ENCODE measurements at places on chromosomes 16 and 17. TPM values are rescaled to one million over a fixed set of nuclear protein-coding genes. Genes with fewer than 3 reads are reported as not detected.

- no peak for DNase-seq
- H3K4me3 ChIP-seq: no peak overlapping the region
- H3K27ac ChIP-seq: no peak overlapping the region
- no peaks in the 10 kb centered on the region for H3K4me1 ChIP-seq
- H3K36me3 ChIP-seq: no peaks in the 10 kb centered on the region
- H3K27me3 ChIP-seq: no peaks in the 10 kb centered on the region
Measured at GRCh38 chr16:78290395-78290794, 190.9 kb downstream of the WWOX start.

DNA sequence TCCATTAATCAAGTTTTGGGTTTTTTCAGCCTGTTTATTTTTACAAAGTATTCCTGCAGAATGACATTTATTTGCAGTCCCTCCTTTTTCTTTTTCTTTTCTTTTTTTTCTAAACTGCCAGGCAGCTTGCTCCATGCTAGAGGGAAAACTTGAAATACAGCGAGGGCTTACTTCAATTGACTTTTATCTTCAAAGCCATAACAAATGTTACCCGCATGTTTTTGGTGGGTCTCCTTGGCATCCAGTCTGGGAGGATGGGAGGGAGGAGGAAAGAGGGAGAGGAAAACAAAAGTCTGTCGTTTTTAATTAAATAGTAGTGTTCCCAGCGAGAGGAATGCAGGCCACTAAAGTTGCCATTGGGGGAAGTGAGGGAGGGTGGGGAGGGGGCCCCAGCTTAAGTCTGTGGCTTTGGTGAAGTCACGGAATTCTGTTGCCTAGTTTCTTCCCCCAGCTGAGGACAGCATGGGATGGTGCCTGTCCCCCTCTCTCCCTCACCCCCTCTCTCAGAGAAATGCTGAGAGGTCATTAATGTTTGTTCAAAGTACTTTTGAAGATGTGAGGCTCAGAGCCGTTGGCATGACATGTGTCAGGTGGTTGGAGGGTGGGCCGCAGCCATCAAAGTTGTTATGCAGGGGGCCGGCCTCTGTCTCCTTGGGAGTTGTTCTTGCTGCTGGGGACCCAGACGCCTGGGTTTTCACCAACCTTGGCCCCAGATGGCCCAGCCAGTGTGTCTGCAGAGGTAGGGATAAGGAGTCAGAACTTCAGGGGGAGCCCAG is 2.9 kb downstream of the NKD1 start:
- DNase-seq: no peak
- H3K36me3 ChIP-seq: no peaks in the 10 kb centered on the region

- no peak for DNase-seq
- H3K4me1 ChIP-seq: peaks cover 19% of the 10 kb centered on the region
- no peaks in the 10 kb centered on the region for H3K36me3 ChIP-seq
- H3K27me3 ChIP-seq: peaks cover 23% of the 10 kb centered on the region
- no peak overlapping the region for H3K4me3 ChIP-seq
Measured at GRCh38 chr16:177394-177822, 928 bp downstream of the HBA1 start.

The HOXB7 gene
- total RNA-seq: 2.1 TPM

GRCh38 chr17:13541032-13541480 is 60.7 kb downstream of the HS3ST3A1 start:
- no peaks in the 10 kb centered on the region for H3K27me3 ChIP-seq
- H3K4me1 ChIP-seq: no peaks in the 10 kb centered on the region
- DNase-seq: no peak
- no peaks in the 10 kb centered on the region for H3K36me3 ChIP-seq
- H3K27ac ChIP-seq: no peak overlapping the region

GRCh38 chr17:80799538-80800480 is 191.8 kb upstream of the CHMP6 start:
- H3K27ac ChIP-seq: no peak overlapping the region
- peaks cover 4% of the 10 kb centered on the region for H3K36me3 ChIP-seq
- no peaks in the 10 kb centered on the region for H3K27me3 ChIP-seq
- no peak for DNase-seq
- H3K4me1 ChIP-seq: no peaks in the 10 kb centered on the region
- H3K4me3 ChIP-seq: no peak overlapping the region

DNA sequence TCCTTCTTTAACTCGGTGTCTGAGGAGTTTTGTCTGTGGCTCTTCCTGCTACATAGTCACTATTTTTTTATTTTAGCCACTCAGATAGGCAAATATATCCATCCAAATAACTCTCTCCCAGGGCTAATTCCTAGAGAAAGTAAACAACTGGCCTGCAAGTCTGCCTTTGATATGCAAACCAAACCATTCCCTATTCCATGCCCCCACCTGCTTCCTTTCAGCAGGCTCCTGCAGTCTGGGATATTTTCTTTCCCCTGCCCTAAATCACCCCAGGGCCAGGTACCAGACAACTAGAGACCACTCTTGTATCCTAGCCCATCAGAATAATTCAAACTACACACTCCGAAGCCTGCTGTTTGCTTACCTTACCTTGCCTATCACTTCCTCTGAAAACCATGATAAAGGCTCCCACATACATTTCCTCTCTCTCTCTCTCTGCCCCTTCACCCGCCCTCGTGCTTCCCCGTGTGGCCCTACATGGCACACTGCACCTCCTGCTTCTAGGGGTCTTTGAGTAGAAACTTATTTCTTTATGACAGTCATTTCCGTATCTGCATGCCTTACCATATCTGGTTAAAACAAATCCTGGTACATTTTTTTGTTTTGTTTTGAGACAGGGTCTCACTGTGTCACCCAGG is 8.3 kb downstream of the CD300H start:
- DNase-seq: no peak
- H3K27me3 ChIP-seq: no peaks in the 10 kb centered on the region
- no peak overlapping the region for H3K27ac ChIP-seq
- H3K4me1 ChIP-seq: no peaks in the 10 kb centered on the region
- H3K4me3 ChIP-seq: no peak overlapping the region

The FNDC8 gene
- total RNA-seq: not detected

The TK2 gene
- total RNA-seq: 8.2 TPM

The RPH3AL gene
- total RNA-seq: 5.6 TPM

DNA sequence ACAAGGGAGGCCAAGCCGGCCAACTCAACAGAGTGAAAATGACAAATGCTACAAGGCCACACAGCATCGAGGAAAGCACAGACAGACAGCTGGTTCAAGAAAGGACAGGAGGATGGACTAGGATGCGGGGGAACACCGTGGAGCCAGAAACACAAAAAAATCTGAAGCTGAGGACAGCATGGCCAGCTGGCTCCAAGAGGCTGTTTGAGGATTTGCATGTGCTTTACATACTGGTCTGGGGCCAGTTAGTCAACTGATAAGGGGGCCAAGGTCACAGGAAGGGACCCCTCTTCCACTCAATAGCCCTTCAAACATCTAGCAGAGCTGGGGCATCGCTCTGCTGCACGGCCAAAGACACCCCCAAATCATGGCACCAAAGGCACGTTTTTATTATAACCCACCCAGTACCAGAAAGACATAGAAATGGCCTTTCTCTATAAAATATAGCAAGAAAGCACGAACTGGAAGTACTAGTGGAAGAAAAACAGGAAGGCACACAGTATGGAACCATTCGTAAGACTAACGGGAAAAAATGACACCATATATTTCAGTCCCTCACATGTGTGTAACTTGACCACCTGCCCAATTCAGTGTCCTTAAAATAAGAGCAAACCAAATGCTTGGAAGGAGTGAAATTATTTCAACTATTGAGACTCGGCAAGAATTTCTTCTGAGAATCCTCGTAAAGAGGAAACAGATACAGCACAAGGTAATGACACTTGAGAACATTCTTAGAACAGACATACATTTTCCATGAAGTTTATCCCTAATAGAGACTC is 7.8 kb upstream of the SRL start:
- no peak overlapping the region for H3K27ac ChIP-seq
- DNase-seq: no peak
- no peak overlapping the region for H3K4me3 ChIP-seq
- peaks cover 8% of the 10 kb centered on the region for H3K4me1 ChIP-seq
- no peaks in the 10 kb centered on the region for H3K27me3 ChIP-seq

DNA sequence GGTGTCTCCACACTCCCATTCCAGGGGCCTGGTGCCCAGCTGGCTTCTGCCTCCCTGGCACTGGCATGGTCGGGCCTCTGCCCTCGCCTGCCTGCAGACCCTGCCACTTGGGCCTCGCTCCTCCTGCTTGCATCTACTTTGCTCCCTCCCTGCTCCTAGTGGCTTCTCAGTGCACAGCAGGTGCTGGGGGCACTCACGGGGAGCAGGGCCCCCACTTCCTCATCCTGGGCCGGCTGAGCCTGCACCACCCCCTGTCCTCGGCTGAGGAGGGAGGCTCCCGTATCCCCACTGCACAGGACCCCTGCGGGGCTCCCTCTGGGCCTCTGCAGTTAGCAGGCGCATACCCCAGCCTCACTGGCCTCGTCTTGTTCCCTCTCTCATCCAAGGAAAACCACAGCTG is 35.2 kb downstream of the CIBAR2 start:
- peaks cover 5% of the 10 kb centered on the region for H3K36me3 ChIP-seq
- H3K4me3 ChIP-seq: no peak overlapping the region
- DNase-seq: no peak
- no peaks in the 10 kb centered on the region for H3K27me3 ChIP-seq

DNA sequence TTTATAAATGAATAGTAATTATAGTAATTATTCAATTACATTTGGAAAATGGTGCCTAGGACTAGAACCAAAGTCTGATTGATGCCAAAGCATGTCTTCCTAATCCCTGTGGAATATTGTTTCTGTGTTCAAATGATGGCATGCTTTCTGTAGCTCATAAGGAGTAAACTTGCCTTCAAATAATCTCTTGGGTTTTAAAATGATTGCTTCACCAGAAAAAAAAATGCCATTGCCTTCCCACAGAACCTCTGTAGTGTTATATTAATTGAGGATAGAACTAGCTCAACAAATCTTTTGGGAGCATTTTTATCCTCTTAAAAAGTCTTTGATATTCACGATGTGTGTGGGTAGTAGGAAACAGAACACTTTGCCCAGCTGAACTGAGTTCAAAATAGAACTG is 7.7 kb upstream of the TMEM100 start:
- H3K27me3 ChIP-seq: peaks cover 13% of the 10 kb centered on the region
- H3K4me3 ChIP-seq: no peak overlapping the region
- DNase-seq: no peak
- no peak overlapping the region for H3K27ac ChIP-seq
- H3K36me3 ChIP-seq: no peaks in the 10 kb centered on the region

The DNAH3 gene
- not detected for total RNA-seq

GRCh38 chr17:50598487-50598886 is 36.2 kb upstream of the ABCC3 start:
- no peaks in the 10 kb centered on the region for H3K27me3 ChIP-seq
- no peak overlapping the region for H3K4me3 ChIP-seq
- no peak for DNase-seq
- no peaks in the 10 kb centered on the region for H3K4me1 ChIP-seq
- H3K36me3 ChIP-seq: no peaks in the 10 kb centered on the region
- no peak overlapping the region for H3K27ac ChIP-seq

DNA sequence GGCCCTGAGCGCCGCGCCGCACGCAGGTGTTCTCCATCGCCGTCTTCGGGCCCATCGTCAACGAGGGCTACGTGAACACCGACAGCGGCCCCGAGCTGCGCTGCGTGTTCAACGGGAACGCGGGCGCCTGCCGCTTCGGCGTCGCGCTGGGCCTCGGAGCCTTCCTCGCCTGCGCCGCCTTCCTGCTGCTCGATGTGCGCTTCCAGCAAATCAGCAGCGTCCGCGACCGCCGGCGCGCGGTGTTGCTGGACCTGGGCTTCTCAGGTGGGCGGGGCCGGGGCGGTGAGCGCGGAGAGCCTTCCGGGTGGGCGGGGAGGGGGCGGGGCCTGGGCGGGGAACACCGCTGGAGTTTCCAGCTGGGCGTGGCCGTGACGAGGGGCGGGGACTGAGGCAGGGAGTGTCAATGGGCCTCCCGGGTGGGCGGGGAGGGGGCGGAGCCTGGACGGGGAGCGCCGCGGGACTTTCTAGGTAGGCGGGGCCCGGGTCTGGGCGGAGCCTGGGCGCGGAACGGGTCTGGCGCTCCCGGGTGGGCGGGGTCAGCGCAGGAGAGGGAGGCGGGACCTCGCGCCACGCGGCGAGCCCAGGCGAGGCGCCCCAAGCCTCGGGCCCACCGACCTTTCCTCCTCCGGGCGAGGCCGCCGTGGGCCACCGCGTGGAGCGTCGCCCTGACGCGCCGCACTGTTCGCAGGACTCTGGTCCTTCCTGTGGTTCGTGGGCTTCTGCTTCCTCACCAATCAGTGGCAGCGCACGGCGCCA is 2.4 kb downstream of the SYNGR3 start:
- peak overlapping the region; percentile 77 for H3K27ac ChIP-seq
- peak; percentile 98 for DNase-seq
- H3K36me3 ChIP-seq: no peaks in the 10 kb centered on the region
- H3K4me3 ChIP-seq: no peak overlapping the region
- H3K27me3 ChIP-seq: peaks cover 6% of the 10 kb centered on the region

DNA sequence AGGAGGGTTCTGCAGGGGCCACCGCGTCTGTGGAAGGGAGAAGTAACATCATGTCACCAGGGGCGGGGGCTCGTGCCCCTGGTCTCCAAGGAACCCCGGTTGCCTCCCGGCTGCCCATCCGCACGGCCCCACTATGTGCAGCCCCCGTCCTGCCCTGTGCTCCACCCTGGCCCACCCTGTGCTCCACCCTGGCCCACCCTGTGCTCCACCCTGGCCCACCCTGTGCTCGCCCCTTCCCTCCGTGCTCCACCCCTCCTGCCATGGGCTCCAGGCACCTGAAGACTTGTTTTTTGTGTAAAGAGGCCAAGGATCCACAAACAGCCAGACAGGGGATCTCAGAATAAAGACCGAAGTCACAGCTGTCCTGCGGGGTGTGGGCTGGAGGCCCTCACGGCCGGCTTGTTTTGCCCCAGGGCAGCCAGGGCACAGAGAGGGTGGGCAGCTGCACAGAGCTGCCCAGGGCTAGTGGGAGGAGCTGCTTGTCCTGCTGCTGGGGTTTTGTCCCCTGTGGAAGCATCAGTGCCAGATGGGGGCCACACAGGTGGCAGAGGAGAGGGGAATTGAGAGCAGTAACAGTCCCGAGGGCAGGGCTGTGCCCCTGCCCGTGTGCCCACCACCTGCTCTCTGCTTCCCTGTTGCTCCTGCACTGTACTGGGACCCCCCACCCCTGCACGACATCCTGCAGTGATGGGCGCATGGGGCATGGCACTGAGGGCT is 147.0 kb upstream of the CIBAR2 start:
- H3K4me1 ChIP-seq: no peaks in the 10 kb centered on the region
- no peaks in the 10 kb centered on the region for H3K36me3 ChIP-seq
- no peak for DNase-seq
- H3K4me3 ChIP-seq: no peak overlapping the region
- H3K27ac ChIP-seq: no peak overlapping the region
- no peaks in the 10 kb centered on the region for H3K27me3 ChIP-seq

Data from CD4-positive, CD25-positive, alpha-beta regulatory T cell (primary cell).